Hematopoietic multipotent progenitor cell treated with erythropoietin and hydrocortisone succinate and interleukin-3 and kit ligand, for 15 days (in vitro differentiated cells): ENCODE measurements at places on chromosomes 4 and X.

DNA sequence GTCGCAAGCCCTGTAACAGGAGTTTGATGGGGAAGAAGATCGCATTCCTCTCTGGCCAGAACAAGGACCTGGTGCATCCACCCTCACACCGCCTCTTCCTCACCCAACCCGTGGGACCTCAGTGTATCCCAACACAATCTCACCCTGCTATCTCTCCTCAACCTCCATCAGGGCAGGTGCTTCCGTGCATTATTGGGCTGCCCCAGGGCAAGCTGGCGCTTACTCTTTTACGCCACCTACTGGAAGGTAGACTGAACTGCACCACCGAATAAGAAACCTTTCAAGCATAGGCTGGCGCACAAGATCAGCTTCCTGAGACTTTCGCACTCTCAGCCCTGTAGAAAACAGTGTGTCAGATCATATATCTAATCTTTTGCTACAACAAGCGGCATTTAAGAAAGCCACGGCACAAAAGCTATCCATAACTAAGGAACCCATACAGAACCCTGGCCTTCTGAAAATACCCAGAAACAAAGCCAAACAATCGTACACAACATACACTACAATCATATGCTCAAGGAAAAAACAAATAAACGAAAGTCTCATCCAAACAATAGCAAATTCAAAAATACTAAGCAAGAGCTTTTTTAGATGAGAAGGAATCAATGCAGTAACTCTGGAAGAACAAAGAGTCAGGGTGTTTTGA is 209.3 kb downstream of the UGT8 start:
- DNase-seq, result peak; percentile 45

DNA sequence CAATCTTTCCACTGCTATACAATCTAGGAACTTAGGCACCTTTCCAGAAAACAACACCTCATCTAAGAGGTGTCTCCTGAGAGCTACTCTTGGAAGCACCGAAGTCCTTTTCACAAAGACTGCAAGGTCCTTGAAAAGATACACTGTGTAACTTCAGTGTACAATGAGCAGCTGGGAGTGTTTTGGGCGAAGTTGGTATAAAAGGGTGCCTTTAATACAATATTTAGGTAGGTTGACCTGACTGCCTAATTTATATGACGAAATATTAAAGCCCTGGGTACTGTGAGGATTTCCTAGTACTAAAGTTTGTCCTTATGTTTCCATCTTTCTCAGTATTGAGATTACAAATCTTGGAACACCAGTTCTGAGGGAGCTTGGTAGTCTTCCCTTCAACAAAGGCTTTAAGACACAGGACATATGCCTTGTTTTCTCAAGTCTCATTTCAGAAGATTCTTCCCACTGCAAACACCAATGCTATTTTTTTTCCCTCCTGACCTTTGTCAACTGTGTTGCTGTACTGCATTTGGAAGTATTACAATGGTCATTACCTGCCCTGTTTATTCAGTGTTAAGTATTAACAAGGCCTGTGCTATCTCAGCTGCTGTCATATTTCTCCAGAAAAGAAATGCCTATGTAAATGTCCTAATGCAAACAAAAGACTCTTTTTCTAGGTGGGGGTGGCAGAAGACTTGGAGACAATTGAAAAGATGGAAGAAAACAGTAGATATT is 134.2 kb downstream of the MAML3 start:
- no peak for DNase-seq

GRCh38 chrX:125204681-125205132 is 115.0 kb upstream of the TEX13C start:
- no peak for DNase-seq

GRCh38 chr4:68218044-68218443 is 27.4 kb downstream of the TMPRSS11B start:
- no peak for DNase-seq

DNA sequence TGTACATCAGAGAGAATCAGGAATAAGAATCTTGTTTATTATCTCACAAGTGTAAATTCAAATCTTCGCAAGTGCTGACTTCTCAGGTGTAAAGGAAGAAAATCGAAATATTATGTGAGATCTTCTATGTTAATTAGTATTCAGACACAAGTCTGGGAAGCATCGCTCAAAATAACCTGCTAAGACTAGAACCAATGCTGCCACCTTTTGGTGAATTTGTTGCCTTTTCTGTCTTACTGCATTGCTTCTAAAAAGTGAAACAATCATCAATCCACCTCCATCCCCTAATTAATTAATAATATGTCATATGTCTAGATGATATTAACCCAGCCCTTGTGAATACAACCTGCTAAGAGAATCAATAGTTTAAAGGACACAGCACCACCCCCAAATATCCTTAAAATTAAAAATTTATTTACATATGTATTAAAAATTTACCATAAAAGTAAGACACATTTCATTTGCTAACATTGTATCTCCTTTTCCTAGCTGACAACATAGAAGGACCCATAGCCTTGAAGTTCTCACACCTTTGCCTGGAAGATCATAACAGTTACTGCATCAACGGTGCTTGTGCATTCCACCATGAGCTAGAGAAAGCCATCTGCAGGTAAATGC is 3.5 kb downstream of the EPGN start:
- peak; percentile 55 for DNase-seq

DNA sequence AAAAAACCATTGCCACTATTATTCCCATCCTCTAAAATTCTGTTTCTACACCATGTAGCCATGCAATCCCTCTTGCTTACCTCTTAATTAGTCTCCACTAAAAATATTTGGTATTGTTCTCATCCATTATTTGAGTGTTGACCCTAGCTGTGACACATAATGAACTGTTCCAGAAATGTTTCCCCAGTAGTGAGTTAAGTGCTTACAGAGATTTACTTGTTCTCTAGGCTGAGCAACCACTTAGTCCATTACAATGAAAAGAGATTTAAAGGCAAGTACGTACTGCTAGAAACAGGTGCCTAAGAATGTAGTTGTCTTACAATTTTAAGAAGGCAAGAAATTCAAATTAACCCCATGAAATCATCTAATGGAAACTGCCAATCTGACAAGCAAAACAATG is 112.7 kb upstream of the PTPN13 start:
- DNase-seq, result no peak

- DNase-seq, result no peak
Measured at GRCh38 chr4:169567916-169568315, 44.5 kb downstream of the NEK1 start.

- no peak for DNase-seq
Measured at GRCh38 chrX:78333521-78333920, 6.1 kb upstream of the CYSLTR1 start.

GRCh38 chrX:8848911-8849310 is 47.7 kb upstream of the FAM9A start:
- DNase-seq, result no peak

DNA sequence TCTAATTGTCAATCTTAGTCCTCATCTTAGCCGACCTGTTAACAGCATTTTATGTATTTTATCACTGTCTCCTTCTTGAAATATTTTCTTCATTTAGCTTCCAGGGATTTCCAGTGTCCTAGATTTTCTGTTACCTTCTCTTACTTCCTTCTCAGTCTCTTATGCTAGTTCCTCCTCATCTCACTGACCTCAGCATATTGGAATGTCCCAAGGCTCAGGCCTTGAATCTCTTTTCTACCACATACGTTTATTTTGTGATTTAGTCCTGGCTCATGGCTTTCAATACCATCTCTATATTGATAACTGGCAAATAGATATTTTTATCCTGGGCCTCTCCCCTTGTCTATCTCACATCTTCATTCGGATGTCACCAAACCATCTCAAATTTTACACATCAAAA is 61.1 kb downstream of the IQCM start:
- DNase-seq, result no peak

- no peak for DNase-seq
Measured at GRCh38 chrX:18664947-18665346, 7.0 kb downstream of the RS1 start.

DNA sequence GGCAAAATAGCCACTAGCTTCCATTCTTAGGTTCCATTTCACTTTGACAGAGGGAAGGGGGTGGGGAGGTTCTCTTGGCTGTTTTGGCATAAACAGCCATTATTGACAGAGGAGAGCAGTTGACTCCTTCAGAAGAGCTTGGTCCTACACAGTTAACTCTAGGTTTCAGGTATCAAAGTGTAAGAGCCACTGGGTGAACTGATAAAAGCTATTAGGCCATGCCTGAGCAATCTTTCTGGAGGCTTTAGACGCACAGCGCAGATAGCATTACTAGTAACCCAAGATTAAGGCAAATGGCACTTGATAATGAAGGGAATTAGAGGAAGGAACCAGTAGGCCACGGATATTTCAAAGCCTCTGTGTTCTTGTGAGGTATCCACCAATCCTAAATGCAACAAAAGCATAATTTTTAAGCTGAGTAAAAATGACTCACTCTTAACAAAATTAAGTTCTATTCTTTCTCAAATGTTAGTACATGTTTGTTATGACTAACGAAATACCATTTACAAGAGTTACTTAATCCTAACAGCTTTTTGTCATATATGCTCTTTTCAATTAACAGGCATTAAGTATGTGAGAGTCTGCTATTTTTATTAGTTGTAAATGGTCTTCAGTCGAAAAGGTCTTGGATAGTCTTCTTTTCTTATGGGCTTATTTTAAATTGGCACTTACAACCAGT is 53.6 kb downstream of the SLC7A11 start:
- DNase-seq, result no peak

DNA sequence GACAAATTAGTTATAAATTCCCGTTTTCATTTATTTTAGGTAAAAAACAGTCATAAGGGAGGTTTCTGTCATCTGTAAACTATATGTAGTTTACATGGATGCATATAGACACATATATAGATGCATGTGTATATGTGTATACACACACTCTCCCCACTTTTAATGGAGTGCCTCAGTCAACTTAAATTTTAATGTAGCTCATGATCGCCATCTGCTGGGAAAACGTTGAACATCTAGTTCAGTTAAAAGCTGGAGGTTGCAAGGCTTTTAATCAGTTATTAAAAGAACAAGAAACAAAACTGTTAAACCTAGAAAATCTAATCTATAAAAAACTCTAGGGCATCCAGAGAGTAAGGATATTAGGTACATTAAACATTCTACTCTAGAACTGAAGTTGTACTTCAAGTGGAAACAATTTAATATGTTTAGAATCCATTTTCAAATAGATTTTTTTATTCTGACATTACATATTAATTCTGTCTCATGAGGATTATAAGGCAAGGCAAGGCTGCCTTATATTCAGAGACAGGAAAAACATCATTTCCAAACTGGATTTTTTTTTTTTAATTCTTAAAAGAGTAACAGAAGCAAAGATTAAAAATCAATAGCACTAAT is 122.6 kb downstream of the SHISA3 start:
- peak; percentile 55 for DNase-seq

GRCh38 chrX:124548571-124548970 is 202.2 kb downstream of the SH2D1A start:
- DNase-seq, result no peak

DNA sequence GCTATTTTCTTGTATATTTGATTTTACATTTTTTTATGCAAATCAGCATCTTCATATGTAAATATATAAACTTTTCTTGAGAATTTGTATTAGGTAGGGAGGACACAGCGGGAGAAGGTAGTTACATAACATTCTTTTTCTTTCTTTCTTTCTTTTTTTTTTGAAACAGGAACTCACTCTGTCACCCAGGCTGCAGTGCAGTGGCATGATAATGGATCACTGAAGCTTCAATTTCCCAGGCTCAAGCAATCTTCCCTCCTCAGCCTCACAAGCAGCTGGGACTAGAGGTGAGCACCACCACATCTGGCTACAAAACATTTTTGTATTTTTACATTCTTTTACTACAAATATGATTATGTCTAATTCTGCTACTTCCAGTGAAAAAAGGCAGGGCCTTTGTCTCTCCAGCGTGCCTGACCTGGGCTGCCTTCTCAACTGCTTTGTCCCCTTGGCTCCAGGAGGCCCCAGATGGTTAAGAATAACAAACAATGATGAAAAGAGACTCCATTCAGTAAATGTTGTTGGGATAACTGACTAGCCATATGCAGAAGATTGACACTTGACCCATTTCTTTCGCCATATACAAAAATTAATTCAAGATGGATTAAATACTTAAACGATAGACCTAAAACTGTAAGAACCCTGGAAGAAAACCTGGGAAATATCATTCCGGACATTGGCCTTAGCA is 46.5 kb upstream of the FAT4 start:
- no peak for DNase-seq

DNA sequence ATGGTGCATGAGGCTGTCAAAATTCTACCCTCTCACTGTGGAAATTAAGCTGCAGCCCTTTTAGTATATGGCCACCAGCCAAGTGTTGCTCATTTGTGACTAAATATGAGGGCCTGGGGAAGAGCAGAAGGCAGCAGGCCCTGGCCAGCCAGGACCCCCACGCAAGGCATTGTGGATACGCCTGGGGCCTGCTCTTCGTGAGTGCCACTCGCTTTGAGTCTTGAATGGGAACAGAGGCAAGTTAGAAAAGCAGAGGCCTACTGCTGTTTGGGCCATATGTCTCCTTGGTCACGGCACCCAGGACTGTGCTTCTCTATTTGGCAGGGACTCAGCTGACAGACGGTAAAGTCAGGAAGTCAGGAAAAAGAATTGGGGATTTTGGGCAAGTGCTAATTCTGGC is 10.9 kb downstream of the RTL5 start:
- no peak for DNase-seq
